ENCODE measurements at places on chromosomes 16 and 17. TPM values are rescaled to one million over a fixed set of nuclear protein-coding genes. Genes with fewer than 3 reads are reported as not detected.

DNA sequence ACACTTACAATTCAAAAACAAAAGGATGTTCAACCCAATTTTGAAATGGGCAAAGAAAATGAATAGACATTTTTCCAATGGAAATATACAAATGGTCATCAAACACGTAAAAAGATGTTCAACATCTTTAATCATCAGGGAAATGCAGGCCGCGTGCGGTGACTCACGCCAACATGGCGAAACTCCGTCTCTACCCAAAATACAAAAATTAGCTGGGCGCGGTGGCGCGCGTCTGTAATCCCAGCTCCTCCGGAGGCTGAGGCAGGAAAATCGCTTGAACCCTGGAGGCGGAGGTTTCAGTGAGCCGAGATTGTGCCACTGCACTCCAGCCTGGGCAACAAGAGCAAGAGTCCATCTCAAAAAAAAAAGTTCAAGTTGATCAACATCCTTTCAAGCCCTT lies 1.8 kb upstream of the CLUAP1 start:
- DNase-seq = no peak

DNA sequence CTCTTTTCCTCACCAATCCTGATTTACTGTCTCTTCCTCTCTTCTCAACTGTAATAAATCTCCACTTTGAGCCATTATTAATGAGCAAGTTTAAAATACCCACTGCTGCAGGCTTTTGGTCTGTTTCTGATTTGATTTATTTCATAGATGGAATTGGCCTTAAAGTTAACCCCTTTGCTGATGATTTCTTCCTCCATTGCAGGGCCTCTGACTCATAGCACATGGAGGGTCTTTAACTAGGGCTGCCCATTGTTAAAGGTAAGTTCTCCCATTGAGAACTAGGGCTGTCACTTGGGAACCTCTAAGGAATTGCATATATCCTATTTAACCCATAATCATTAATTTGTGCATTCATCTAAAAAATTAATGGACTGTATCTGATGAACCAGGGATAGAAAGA lies 221.2 kb downstream of the CA10 start:
- DNase-seq = no peak

DNA sequence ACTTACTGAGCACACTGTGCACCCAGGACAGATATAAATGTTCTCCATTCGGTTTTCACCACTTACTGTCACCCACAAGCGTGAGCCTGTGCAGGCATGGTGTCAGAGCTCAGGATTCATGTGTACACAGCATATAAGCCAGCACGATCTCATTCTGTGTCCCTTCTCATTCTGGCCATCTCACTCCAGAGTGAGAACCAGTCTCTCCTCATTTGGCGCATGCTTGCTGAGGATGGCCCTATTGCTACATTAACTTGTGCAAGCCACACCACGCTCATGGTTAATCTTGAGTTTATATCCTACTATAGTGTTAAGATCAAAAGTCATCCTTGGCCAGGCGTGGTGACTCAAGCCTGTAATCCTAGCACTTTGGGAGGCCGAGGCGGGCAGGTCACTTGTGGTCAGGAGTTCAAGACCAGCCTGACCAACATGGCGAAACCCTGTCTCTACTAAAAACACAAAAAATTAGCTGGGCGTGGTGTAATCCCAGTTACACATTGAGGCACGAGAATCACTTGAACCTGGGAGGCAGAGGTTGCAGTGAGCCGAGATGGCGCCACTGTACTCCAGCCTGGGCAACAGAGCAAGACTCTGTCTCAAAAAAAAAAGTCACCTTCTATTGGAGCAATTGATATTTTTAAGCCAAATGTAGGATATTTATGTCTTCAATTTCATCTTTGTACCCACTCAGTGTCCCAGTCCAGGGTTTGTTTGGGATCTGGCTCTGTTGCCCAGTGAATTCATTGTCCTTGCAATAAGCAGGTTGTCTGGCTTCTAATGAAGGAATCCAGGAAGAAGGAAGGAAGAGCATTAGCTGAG lies 20.9 kb downstream of the SOCS1 start:
- DNase-seq = no peak

DNA sequence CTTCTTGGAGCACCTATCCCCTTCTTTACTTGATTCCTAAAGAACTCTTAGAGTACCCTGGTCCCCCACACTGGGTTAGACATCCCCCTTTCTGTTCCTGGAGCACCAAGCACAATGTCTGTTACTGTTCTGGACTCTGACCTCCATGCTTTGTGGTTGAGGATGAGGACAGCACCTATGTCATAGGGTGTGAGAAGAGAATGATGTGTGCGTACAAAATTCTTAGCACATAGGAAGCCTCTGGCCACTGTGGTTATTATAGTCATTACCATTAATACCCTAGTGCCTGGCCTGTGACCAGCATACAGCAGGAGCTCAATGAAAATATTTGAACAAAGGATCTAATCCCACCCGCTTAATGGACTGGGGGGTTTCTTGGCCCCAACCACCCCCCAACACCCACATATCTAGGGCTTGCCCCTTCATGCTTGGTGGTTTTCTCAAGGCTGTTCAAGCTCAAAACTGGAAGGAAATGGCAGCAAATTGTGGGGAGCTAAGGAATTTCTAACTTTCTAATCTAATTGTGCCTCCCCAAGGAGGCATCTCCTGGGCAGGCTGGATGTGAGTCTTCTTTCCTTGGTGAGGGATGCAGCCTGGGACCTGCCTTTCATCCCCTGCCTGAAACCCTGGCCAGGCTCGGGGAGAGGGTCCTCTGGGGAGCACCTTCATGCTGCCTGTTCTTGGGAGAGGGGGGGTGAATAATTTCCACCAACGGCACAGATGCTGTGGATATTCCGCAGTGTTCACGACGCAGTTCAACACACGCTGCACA lies 1.5 kb upstream of the CMIP start:
- DNase-seq = no peak

Gene INO80E
- polyA plus RNA-seq = 362 TPM
